HT1080 (cell line): ENCODE measurements at places on chromosomes 7 and 10.
A peak's percentile ranks its signal among the peaks of the same experiment; 100 is the strongest.

DNA sequence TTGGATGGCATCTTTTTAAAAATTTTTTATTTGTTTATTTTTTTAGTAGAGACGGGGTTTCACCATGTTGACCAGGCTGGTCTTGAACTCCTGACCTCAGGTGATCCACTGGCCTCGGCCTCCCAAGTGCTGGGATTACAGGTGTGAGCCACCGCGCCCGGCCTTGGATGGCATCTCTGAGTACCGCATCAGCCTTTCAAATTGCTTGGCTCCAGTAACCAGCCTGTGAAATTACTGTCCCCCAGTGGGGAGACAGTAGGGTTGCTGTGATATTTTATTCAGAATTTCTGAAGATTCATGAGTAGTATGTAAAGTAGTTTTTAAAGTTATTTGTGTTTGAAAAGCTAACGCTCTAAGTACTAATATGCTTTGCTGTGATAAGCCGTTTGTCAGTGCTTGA, 1.2 kb downstream of the NUB1 start:
- DNase-seq = no peak

DNA sequence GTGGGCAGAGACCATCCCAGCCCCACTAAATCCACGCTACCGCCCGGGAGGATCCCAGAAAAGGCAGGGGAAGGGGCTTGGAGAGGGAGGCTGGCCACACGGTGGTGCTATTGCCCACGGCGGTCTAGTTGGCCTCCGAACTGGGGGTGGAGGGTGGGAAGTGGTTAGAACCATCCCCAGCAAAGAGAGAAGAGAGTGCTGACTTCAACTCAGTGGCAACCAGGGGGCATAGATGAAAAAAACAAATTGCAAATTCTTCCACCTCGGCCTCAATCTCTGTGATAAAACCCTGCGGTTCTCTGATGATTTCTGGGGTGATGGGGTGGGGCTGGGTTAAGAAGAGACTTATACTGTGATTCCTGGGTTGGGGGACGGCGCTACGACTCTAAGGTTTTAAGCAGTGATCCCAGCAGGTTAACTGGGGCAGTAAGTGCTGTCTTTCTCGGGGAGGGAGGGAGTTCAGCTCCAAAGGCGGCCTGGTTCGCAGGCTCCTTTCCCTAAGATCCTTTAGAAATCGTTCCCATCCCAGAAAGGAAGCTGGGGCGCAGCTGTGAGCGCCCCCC, 154.5 kb upstream of the LYZL2 start:
- DNase-seq = peak; percentile 60

GRCh38 chr7:22194658-22195273, 162.2 kb downstream of the RAPGEF5 start:
- no peak for DNase-seq

DNA sequence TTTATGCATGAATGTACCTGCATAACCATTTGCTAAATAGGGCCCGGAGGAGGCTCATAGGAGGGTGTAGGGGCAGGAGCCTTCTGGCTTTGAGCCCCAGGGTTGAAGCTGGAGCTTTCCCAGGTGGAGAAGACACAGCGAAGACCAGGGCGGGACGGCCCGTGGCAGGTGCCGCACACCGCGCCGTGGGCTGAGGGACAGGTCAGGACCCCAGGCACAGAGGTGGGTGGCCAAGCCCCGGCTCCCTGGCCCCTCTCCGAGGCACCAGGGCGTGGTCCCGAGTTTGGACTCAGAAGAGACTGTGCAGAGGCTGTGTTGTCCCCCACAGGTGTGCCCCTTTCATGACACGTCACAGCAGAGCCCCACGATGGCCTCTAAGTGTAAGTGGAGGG, 56.5 kb downstream of the PWWP2B start:
- no peak for DNase-seq

- DNase-seq = peak; percentile 61
Observed at GRCh38 chr10:121062115-121062514, 211.0 kb downstream of the WDR11 start.

- no peak for DNase-seq
Observed at GRCh38 chr10:2994221-2994961, 73.0 kb upstream of the PFKP start.

GRCh38 chr10:31456468-31456867, 137.5 kb downstream of the ZEB1 start:
- DNase-seq = no peak

DNA sequence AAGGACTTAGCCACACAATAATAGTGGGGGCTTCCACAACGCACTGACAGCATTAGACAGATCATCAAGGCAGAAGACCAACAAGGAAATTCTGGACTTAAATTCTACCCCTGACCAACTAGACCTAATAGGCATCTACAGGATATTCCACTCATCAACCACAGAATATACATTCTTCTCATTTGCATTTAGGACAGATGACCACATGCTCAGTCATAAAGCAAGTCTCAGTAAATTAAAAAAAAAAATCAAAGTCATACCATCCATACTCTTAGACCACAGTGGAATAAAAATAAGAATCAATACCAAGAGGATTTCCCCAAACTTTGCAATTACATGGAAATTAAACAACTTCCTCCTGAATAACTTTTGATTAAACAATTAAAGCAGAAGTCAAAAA, 155.9 kb downstream of the CDK14 start:
- peak; percentile 44 for DNase-seq

DNA sequence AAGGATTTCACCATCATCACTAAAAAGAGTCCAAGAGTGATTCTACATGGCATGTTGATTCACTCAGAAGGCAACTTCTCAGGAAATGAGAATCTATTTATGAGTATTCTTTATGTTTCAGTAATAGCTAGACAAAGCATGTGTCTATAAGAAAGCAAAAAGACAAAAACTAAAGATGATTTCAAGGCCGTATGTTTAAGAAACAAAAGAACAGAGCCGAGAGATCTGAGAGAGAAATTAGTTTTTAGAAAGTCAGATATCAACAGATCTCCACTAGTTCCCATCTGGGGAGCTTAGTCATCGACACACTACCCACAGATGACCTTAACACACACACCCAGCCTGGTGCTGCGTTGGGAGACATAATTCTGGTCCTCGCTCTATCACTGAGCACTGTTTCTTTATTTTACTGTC, 21.0 kb downstream of the PIP4K2A start:
- DNase-seq = peak; percentile 62

DNA sequence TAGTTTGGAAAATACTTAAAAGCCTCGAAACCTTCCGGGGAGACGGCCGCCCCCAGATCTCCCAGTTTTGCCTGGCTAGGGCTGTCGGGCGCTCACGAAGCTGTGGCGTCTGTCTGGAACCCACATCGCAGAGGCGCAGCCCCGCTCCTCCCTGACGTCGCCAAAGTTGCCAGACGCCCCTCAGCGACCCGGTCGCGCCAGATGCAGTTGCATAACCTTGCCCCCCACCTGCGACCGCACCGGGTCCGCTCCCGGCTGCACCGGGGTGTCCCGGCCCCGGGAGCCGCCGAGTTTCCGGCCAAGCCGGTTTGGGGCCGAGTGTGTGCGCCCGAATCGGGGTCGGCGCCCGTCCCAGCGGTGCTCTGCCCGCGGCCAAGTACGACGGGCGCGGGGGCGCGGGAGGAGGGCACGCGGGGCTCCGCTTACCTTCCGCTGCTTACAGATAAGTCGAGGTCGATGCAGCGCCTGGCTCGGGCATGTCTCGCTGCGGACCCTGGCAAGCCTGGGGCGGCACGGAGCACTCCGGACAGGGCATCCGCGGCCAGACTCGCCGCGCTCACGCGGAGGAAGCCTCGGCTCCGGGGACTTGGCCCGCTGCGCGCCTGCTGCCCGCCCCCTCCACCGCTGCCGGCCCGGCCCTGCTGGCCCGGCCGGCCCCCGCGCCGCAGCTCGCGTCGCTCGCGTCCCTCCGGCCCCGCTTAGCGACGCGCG, 665 bp downstream of the INSYN2A start:
- no peak for DNase-seq
